ENCODE measurements at places on chromosomes 16 and 17. TPM values are rescaled to one million over a fixed set of nuclear protein-coding genes. Genes with fewer than 3 reads are reported as not detected.

GRCh38 chr16:56246051-56246817 is 54.9 kb downstream of the GNAO1 start:
- DNase-seq: no peak

GRCh38 chr17:27529230-27529796 is 73.1 kb downstream of the KSR1 start:
- no peak for DNase-seq

GRCh38 chr16:27107185-27107592 is 40.5 kb downstream of the C16orf82 start:
- DNase-seq: no peak

DNA sequence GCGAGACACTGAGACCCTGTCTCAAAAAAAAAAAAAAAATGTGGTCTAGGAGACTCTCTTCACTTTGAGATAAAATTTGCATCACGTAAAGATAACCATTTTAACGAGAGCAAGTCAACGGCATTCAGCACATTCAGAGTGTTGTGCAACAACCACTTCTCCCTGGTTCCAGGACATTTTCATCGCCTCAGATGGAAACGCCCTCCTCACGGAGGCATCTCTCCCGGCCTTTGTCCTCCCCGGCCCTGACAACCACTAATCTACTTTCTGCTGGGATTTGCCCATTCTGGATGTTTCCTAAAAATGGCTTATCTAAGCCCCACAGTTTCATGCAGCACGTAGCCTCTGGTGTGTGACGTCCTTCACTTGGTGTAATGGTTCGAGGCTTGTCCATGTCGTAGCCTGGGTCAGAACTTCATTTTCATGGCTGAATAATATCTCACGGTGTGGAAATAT is 6.4 kb upstream of the NPRL3 start:
- no peak for DNase-seq

- DNase-seq: no peak
Measured at GRCh38 chr16:73275024-73275423, 227.1 kb upstream of the ZFHX3 start.

DNA sequence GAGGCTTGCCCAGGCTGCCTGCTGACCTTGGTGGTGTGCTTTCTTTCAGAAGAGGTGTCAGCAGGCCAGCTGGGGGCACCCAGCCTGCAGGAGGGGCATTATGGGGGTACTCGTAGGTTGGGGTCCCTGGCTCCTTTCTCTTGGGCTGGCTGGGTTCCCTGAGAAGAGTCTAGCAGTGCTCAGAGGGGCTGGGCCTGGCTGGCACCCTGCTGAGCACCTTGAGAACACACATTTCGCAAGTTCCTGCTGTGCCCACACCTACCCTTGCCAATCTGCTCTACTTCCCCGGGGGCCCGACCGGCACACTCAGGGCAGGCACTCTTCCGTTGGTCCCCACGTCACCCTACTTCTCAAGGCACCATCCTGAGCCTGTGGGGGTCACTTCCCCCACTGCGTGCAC is 5.1 kb downstream of the CEMP1 start:
- no peak for DNase-seq

DNA sequence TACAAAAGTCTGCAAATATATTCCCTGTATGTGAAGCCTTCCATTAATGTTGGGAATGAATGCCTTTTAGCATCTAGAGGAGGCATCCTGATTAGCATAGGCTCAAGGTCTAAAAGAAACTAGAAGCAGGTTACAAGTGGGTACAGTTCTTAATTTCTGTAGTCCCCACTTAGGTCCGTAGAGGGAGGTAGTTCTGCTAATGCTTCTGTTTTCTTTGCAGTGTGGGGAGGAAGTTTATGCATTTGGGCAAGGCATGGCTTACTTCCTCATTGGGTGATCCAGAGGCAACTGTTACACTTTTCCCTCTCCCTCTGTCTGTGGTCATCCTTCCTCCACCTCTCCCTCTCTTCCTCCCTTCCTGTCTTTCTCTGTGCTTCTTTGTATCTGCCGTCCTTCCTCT is 108.4 kb upstream of the ZKSCAN2 start:
- no peak for DNase-seq

Gene XAF1
- total RNA-seq: 27.3 TPM

DNA sequence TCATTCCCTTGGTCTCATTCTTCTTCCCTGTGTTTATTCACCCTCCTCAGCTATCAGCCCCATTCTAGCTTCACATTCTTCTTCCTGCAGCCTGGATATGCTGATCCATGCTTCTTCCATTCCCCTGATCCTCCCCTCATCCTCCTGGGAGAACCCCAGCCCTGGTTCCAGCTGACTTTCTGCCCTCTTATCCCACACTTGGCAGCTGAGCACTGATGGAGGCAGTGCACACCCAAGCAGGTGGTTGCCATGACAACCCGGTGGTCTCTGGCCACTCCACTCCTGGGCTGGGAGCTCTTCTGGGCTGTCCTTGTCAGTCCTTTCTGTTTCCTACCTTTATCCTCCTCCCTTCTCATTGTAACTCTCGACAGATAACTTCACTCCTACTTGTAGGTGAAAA is 16.7 kb upstream of the TUBG2 start:
- no peak for DNase-seq

DNA sequence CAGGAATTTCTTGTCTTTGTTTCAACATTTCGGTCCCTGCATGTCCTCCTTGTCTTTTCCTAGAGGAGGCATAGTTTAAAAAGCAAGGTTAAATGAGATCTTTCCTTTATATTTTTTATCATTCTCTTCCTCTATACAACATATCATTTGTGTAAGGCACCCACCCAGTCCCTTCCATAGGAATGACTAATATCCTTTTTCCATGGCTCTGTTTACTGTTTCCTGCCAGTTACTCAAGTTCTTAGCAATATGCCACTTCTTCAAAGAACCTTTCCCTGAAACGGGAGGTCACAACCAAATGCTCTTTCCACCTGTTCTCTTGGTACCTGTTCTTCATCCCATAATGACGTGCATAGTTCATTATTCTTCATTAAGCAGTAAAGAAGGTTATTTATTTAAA is 1237.1 kb upstream of the GOT2 start:
- no peak for DNase-seq

- peak; percentile 48 for DNase-seq
Measured at GRCh38 chr17:68595496-68595895, 5.7 kb downstream of the FAM20A start.

- no peak for DNase-seq
Measured at GRCh38 chr16:78639775-78640174, 540.3 kb downstream of the WWOX start.

GRCh38 chr17:67542219-67543114 is 165.4 kb downstream of the PITPNC1 start:
- no peak for DNase-seq

DNA sequence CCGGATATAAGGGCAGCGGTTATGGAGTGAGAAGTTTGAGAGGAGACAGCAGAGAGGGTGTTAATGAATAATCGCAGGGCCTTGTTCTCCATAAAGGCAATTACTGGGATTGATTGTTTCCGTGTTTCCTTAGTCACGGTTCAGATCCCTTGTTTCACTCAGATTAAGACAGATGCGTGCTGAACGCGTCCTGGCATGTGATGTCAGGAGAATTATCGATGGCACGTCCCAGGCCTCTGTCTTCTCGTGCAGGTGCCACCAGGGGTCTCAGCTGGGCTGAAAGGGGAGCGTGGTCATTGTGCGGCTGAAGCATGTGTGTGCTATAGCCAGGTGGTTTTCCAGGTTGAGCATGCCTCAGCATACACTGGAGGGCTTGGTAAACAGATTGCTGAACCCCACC is 142.4 kb upstream of the NOL11 start:
- no peak for DNase-seq

Gene CA7
- not detected for total RNA-seq

Gene FBXL19
- total RNA-seq: 4.2 TPM

GRCh38 chr16:4272114-4272956 is 488 bp downstream of the TFAP4 start:
- DNase-seq: peak; percentile 66

Gene TBC1D3
- total RNA-seq: not detected

GRCh38 chr16:2147981-2148671 is at the start of gene RAB26:
Gene RAB26 (plus strand): TSS chr16:2148625. CDS start chr16:2148784, 159 bp downstream.
- DNase-seq: peak; percentile 84

Gene TEDC2
- total RNA-seq: 1.9 TPM

Gene KRT32
- not detected for total RNA-seq

DNA sequence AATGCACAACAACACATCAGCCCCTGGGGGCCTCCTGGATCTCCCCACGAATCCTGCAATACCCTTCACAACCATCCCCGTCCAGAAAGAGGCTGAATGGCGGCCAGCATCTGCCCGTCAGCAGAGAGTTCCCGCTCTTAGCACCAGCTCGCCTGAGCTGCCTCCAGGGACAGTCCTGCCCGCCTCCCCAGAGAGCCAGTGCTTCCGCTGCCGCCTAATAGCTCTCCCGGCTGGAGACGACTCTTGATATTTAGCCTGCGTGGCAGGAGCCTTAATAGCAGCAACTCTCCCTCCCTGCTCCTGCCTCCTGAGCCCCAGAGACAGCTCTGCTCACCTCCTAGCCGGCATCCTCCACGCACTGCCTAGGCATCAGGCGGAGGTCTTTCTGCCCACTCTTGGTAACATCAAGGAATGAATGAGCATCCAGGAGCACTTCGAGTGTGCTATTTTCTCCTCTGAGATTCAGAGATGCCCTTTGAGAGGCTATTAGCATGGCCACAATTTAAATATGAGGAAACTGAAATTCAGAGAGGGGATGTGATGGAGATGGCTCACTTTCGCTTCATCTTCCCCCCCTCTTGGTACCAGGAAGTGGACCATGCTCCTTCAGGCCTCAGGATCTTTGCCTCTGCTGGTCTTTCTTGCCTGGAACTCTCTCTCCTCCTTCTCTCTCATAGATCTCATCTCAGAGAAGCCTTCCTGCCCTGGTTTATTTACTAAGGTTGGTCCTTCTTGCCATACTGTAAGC is 67.9 kb downstream of the RAI1 start:
- peak; percentile 32 for DNase-seq

DNA sequence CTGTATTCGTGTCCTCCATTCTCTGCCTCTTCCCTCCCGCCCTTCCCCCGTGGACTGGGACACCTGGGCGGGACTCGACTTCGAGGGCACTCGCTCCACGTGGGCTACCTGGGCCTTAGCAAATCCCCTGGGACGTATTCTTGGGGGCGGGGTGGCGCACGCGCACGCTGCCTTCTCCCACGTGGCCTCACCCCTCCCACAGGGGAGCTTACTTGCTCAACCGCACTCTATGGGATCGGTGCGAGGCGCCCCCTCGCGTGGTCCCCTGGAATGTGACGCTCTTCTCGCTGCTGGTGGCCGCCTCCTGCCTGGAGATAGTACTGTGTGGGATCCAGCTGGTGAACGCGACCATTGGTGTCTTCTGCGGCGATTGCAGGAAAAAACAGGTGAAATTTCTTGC is 3.5 kb downstream of the VMO1 start:
- DNase-seq: peak; percentile 29

- no peak for DNase-seq
Measured at GRCh38 chr16:75271441-75272096, 20.1 kb upstream of the BCAR1 start.

- DNase-seq: no peak
Measured at GRCh38 chr17:8100111-8100510, 12.6 kb upstream of the ALOX12B start.

GRCh38 chr17:81043725-81044427 is 8.9 kb downstream of the BAIAP2 start:
- peak; percentile 34 for DNase-seq

GRCh38 chr17:78759969-78760352 is 22.1 kb downstream of the CYTH1 start:
- no peak for DNase-seq

DNA sequence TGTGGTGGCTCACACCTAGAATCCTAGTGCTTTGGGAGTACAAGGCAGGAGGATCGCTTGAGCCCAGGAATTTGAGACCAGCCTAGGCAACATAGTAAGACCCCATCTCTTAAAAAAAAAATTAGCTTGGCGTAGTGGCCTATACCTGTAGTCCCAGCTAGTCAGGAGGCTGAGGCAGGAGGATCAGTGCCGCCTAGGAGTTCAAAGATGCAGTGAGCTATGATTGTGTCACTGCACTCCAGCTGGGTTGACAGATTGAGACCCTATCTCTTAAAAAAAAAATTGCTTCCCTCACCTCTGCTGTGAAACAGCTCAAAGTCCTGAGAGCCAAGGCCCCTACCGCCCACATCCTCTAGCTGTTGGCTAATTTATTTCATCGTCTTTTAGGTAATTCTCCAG is 10.2 kb downstream of the NDE1 start:
- no peak for DNase-seq

GRCh38 chr16:89358030-89359005 is 132.0 kb downstream of the ANKRD11 start:
- DNase-seq: no peak
